Stimulated activated naive CD8-positive, alpha-beta T cell treated with anti-CD3 and anti-CD28 coated beads, Interleukin-15, Interleukin-2, amounts not matched to agents 100 U/mL and 50 U/mL, for 24 hours (primary cell): ENCODE measurements at places on chromosomes 12 and 14.

DNA sequence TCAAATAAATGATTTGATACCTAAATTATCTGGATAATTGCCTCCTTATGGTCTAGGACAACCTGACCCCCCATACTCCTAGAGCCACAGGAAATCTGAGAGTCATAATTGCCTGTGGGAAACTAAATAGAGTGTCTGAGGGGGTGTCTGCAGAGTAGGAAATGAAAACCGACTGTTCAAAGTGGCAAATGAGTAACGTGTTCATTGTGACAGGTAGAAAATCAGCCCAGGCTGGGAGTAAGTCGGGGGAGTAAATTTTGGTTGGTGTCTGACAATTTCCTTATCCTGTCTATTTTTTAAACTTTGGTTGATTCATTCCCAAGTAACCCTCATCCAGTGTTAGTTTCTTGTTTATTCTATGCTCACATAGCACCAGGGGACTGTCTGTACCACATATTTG is 51.6 kb upstream of the HOXC13 start:
- DNase-seq = no peak

- no peak for DNase-seq
Observed at GRCh38 chr14:44910821-44911220, 50.9 kb downstream of the KLHL28 start.

GRCh38 chr12:130320536-130320935 is 17.2 kb upstream of the PIWIL1 start:
- no peak for DNase-seq

DNA sequence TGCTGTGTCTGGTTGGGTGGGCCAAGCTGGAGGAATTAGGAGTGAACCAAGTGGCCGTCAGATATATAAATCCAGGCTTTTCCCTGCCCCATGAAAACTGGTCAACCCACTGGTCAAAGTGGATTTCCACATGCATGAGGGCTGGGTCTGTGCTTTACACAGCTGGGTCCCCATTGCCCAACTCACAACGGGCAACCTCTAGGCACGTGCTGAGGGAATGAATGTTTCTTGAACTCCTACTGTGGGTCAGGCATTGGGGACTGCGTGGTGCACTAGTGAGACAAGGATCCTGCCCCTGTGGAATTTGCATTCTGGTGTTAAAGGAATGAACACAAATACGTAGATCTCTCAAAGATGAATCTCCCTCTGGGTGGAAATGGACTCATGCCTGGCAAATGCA is 7.5 kb upstream of the AACS start:
- DNase-seq = no peak

DNA sequence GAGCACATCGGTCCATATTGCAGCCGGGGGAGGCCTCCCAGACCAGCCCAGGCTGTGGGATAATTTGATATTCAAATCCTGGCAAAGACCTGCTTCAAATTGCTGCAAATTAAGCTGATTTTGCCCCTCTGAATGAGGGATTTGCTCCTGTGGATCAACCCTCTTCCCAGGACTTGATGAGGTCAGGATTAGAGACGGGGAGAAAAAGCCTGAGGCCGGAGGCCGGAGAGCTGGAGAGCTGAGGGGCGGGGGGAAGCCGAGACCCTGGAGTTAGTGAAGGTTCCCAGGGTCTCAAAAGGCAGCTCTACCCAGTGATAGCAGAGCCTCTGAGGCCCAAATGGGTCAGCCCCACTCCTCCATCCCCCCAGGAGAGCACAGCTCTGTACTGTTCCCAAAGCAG is 17.5 kb upstream of the VSX2 start:
- no peak for DNase-seq

DNA sequence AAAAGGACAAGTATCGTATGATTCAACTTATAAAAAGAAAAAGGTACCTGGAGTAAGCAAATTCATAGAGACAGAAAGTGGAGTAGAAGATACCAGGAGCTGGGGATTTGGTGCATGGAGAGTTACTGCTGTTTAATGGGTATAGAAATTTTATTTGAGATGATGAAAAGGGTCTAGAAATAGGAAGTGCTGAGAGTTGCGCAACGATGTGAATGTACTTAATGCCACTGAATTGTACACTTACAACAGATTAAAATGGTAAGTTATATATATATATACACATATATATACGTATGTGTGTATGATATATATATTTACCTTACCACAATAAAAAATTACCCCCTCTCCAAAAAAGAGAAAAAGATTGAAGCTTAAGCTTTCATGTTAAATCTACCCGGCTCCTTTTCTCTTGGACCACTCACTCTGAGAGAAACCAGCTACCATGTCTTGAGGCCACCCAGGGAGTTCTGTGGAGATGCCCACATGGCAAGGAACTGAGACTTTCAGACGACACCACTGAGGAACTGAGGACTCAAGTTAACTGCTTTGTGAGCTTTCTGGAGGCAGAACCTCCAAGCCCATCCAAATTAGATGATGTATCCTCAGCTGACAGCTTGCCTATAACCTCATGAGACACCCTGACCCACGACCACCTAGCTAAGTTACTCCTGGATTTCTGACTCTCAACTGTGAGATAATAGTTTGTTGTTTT is 130.0 kb upstream of the BTG1 start:
- no peak for DNase-seq
